Thoracic aorta (tissue), 2 donors: ENCODE measurements at places on chromosomes 2 and 18. TPM values are rescaled to one million over a fixed set of nuclear protein-coding genes. Genes with fewer than 3 reads are reported as not detected.

Gene AGXT
- not detected for total RNA-seq

- no peak for DNase-seq
- H3K27ac ChIP-seq = no peak overlapping the region
- H3K27me3 ChIP-seq = no peaks in the 10 kb centered on the region
- H3K36me3 ChIP-seq = no peaks in the 10 kb centered on the region
Observed at GRCh38 chr2:178009813-178010212, 62.8 kb downstream of the PDE11A start.

Gene CSRNP3
- 1.8 TPM for total RNA-seq

DNA sequence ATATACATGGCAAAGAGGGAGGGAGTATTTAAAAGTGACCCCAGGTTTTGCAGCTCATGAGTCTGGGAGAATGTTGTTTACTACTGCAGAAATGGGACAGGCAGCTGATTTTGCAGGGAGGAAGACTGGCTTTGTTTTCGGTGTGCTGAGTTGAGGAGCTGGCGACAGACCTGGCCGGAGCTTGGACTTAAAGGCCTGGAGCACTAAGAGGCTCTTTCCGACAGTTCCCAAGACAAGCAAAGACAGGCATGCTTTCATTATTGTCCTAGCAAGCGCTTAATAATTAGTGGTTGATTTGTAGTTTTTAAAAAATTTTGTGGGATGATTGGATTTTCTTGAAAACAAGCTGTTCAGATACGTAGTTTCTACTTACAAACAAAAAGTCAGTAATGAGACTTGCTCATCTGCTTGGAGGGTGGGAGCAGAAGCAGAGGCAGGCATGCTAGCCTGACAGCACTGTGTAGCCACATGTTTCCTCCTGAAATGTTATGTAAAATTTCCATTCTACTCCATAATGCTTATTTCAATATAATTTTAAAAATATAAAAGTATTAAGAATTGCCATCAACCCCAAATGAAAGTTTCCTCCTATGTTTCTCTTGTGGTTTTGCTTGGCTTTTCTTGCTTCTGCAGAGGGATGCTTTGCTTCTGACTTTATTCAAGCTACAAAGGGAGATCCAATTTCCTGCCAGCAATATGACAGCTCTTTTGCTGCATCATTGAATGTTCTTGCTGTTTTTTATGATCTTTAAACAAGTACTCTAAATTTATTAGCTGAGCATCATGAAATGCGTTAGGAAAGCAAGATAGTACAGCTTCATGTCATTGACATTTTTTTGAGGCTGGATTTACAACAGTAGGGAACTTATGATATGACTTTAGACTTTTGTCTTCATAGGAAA lies 75.8 kb downstream of the PHLPP1 start:
- H3K4me3 ChIP-seq = no peak overlapping the region
- H3K27me3 ChIP-seq = no peaks in the 10 kb centered on the region
- no peaks in the 10 kb centered on the region for H3K36me3 ChIP-seq
- DNase-seq = no peak

DNA sequence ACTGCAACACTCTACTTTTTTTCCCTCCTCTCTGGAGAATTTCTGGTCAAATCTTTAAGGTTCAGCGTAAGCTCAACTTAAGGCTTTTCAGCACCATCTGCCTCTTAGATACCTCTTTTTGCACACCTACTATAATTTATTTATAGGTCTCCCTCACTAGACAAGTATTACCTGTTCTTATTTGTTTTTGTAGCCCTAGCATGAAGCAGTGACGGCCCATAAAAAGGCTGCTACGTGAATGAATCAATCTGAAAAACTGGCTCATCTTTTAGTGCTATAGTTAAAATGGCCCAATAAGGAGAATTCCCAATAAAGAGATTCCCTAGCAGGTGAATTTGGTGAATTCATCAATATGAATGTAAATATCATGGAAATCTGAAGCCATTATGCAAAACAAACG lies 6.5 kb downstream of the RNF149 start:
- H3K4me1 ChIP-seq = peaks cover 61% of the 10 kb centered on the region
- H3K27me3 ChIP-seq = no peaks in the 10 kb centered on the region
- H3K27ac ChIP-seq = no peak overlapping the region

GRCh38 chr2:167253025-167253424 lies 364.7 kb downstream of the XIRP2 start:
- no peaks in the 10 kb centered on the region for H3K27me3 ChIP-seq
- no peaks in the 10 kb centered on the region for H3K36me3 ChIP-seq
- no peak overlapping the region for H3K27ac ChIP-seq

Gene TTN
- 7.0 TPM for total RNA-seq

GRCh38 chr2:186751790-186752189 lies 57.9 kb downstream of the FAM171B start:
- H3K36me3 ChIP-seq = no peaks in the 10 kb centered on the region
- no peaks in the 10 kb centered on the region for H3K4me1 ChIP-seq
- H3K27ac ChIP-seq = no peak overlapping the region
- no peak overlapping the region for H3K4me3 ChIP-seq

- DNase-seq = no peak
- H3K27me3 ChIP-seq = no peaks in the 10 kb centered on the region
- no peaks in the 10 kb centered on the region for H3K4me1 ChIP-seq
- no peak overlapping the region for H3K27ac ChIP-seq
Observed at GRCh38 chr2:51401546-51401945, 369.6 kb upstream of the NRXN1 start.

- H3K4me1 ChIP-seq = peaks cover 26% of the 10 kb centered on the region
- H3K4me3 ChIP-seq = no peak overlapping the region
- H3K27me3 ChIP-seq = no peaks in the 10 kb centered on the region
- peaks cover 7% of the 10 kb centered on the region for H3K36me3 ChIP-seq
- DNase-seq = no peak
Observed at GRCh38 chr2:239956818-239957261, 68.3 kb downstream of the NDUFA10 start.

DNA sequence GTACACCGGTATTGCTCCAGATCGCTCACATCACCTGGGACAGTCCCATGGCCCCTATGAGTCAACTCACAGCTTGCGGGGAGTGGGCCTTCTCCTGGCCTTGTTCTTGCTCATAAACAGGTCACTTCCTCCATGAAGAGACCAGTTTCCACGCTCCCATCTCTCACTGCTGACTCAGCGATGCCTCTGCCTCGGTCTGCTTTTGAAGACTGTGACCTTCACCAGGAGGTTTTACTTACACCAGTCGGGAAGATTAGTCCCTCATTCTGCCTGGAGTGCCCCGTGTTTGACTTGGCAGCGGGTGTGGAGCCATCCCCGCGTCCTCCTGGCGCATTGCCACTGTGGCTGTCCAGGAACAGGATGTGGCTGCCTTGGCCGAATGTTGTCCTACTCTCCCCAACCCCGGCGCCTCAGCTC lies 159.8 kb downstream of the RHBDD1 start:
- no peaks in the 10 kb centered on the region for H3K4me1 ChIP-seq
- no peak overlapping the region for H3K4me3 ChIP-seq
- no peak overlapping the region for H3K27ac ChIP-seq
- peaks cover 4% of the 10 kb centered on the region for H3K36me3 ChIP-seq
